ENCODE measurements at places on chromosomes 13 and 19.
A peak's percentile ranks its signal among the peaks of the same experiment; 100 is the strongest.

DNA sequence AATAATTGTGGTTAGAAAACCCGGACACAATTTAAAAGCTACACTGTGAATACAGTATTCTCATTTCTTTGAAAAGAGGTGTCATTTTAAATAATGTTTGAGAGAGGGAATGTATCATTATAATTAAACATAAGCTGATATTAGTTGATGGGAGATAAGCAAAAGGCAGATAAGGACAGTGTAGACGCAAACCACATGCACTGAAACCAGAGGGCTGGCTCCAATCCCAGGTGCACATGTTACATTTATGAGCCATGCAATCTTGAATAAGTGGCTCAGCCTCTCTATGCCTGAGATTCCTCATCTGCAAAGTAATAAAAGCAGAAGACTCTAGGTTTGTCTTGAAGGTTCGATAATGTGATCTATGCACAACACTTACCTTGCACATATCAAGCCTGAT is 238.7 kb downstream of the EFNB2 start:
- no peak overlapping the region for H3K4me3 ChIP-seq
- no peaks in the 10 kb centered on the region for H3K27me3 ChIP-seq
- peaks cover under 1% of the 10 kb centered on the region for H3K4me1 ChIP-seq

DNA sequence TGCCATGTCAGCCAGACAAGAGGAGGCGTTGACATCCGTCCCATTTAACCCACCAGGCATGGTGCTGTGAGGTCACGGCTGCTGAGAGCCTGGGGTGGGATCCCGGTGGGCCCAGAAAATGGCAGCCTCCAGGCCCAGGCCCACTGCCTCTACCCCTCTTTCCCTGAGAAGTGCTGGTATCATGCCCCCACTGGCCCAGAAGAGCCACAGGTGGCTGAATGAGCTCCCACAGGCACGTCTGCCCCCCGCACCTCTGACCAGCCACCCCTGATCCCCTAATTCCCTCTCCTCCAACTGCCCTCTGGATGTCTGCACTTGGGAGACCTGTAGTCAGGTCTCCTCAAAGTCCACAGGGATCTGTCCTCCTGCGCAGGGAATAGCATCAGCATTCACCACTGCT is 37.3 kb upstream of the KCTD15 start:
- H3K4me3 ChIP-seq: no peak overlapping the region
- no peaks in the 10 kb centered on the region for H3K27me3 ChIP-seq
- no peak for DNase-seq
- H3K27ac ChIP-seq: no peak overlapping the region

- H3K27me3 ChIP-seq: no peaks in the 10 kb centered on the region
- H3K4me1 ChIP-seq: peaks cover 17% of the 10 kb centered on the region
- H3K4me3 ChIP-seq: no peak overlapping the region
- DNase-seq: peak; percentile 93
- peak overlapping the region; percentile 79 for H3K27ac ChIP-seq
These were observed 10.6 kb downstream of the POU2F2 start for GRCh38 chr19:42121656-42122069.

DNA sequence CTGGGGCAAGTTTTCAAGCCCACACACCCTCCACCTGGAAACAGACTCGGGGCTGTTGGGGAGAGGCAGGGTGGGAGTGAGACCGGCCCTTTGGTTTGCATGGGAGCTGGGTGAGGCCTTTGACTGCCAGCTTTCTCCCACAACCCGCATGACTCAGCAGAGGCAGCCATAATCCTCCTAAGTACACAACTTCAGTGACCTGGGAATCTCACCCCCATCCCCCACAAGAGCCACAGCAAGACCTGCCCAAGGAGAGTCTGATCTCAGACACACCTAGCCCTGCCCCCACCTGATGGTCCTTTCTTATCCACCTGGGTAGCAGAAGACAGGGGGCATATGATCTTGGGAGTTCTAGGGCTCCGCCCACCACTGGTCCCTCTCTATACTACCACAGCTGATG is 1615.4 kb downstream of the EFNB2 start:
- no peak for DNase-seq
- H3K27me3 ChIP-seq: no peaks in the 10 kb centered on the region
- H3K4me3 ChIP-seq: no peak overlapping the region
- H3K27ac ChIP-seq: no peak overlapping the region
- H3K36me3 ChIP-seq: no peaks in the 10 kb centered on the region
- H3K4me1 ChIP-seq: no peaks in the 10 kb centered on the region

DNA sequence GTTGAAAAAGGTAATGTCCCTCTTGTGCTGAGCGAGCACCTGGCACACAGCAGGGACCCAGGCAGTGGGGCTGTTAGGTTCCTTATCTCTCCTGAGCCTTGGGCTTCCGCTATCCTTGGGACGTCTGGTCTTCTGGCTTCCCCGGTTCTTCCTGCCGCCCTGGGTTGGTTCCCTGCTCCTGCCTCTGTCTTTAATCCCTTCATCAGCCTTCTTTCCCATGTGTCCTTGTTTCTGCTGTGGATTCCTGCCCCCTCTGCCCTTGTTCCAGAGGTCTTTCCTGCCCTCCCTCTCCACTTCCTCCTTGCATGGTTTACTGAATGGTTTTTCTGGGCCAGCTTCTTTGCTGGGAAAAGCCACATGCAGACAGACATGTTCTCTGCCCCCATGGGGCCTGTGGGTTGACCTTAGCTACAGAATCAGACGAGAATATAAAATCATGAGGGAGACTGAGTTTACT is 2.6 kb downstream of the EPN1 start:
- H3K4me3 ChIP-seq: no peak overlapping the region
- no peak overlapping the region for H3K27ac ChIP-seq
- no peaks in the 10 kb centered on the region for H3K27me3 ChIP-seq
- peaks cover 16% of the 10 kb centered on the region for H3K4me1 ChIP-seq
- peaks cover 83% of the 10 kb centered on the region for H3K36me3 ChIP-seq
- DNase-seq: no peak

DNA sequence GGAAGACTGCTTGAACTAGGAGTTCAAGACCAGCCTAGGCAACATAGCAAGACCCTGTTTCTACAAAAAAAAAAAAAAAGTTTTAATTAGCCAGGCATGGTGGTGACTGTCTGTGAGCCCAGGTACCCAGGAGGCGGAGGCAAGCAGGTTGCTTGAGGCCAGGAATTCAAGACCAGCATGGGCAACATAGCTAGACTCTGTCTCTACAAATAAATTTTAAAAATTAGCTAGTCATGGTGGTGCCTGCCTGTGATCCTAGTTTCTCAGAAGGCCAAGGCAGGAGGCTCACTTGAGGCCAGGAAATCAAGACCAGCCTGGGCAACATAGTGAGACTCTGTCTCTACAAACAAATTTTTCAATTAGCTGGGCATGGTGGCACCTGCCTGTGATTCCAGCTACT is 6.1 kb downstream of the INSR start:
- H3K27me3 ChIP-seq: no peaks in the 10 kb centered on the region
- DNase-seq: no peak
- H3K27ac ChIP-seq: no peak overlapping the region
- H3K36me3 ChIP-seq: no peaks in the 10 kb centered on the region
- H3K4me1 ChIP-seq: no peaks in the 10 kb centered on the region

DNA sequence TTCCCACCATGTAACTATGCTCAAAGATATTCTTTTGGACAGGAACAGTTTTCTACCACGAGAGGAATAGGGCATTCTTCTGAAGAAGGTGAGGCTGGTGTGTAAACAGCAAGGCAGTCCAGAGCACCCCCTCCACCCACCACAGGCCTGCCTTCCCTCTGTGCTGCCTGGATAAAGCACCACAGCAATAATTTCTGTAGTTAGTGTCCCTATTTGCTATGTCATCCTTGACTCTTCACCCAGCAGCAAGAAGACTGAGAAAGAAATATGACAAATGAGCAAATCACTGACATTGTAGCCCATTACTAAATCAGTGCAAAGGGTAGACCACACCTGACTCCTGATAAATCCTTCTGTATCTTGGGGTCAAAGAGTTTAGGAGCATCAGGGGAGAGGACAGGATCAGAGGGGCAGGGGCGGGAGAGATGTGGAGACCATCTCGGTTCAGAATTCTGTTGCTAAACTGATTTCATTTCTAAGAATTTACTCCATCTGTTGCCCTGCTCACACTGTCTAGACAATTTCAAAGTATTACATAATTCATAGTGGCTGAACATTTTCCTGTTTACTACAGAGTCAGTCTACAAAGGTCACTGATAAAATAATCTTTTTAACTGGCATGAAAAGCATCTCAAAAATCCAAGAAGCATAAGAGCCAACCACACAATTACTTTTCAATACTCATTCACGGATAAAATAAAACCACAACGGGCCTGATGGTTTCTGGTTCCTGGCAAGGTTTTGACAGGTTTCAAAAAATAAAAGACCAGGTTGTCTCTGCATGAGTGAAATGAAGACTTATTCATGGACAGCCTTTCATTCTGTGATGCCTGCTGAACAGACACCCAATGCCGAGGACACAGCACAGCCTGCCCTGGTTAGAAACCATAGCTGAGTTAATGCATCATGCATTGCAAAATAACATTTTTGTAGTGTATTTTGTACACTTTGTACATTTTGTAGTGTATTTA is 88.4 kb upstream of the IRS2 start:
- H3K36me3 ChIP-seq: no peaks in the 10 kb centered on the region
- H3K4me1 ChIP-seq: peaks cover 20% of the 10 kb centered on the region
- DNase-seq: no peak

Measured in RWPE2 (cell line).